Activated naive CD4-positive, alpha-beta T cell treated with anti-CD3 and anti-CD28 coated beads, Interleukin-2, amount 10 ng/mL, durations not matched to agents 7 days and 5 days (primary cell): ENCODE measurements at places on chromosomes 3 and 15.

GRCh38 chr3:171833789-171834460 is 9.2 kb upstream of the TMEM212 start:
- DNase-seq = no peak

DNA sequence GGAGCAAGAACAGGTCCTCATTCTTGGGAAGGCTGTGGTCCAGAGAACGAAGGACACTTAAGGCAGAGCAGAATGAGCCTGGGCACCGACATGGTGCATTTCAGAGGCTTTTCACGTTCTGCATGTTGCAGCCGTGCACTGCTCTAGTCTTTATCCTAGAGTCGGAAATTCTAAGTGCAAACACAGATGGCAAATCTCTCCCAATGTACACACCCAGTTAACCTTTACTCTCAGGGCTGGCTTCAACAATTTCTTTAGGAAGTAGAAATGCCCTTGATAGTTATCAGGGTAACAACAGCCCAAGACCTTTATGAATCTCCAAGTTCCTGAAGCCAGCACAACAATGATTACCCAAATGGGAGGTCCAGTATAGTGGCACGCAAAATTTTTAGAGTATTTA is 39.1 kb upstream of the LRTM1 start:
- no peak for DNase-seq

GRCh38 chr3:188667926-188668325 is 503.8 kb upstream of the TPRG1 start:
- DNase-seq = no peak

DNA sequence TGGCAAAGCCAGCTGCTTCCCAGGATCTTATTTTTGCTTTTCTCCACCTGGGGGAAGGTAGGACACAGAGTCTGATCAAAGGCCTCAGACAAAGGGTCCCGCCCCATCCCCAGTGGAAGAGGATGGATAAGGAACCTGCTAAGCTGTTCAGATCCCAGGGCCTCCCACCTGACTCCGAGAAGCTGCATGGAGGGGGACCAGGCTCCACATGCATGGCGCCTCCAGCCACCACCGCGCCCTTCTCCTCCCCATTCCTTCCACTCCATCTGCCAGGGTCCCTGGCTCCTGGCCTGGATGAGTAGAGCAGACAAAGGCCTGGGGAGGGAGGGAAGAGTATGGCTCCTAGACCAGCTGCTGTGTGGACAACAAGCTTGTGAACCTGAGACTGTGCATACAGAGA is 20.0 kb upstream of the CRABP1 start:
- no peak for DNase-seq

DNA sequence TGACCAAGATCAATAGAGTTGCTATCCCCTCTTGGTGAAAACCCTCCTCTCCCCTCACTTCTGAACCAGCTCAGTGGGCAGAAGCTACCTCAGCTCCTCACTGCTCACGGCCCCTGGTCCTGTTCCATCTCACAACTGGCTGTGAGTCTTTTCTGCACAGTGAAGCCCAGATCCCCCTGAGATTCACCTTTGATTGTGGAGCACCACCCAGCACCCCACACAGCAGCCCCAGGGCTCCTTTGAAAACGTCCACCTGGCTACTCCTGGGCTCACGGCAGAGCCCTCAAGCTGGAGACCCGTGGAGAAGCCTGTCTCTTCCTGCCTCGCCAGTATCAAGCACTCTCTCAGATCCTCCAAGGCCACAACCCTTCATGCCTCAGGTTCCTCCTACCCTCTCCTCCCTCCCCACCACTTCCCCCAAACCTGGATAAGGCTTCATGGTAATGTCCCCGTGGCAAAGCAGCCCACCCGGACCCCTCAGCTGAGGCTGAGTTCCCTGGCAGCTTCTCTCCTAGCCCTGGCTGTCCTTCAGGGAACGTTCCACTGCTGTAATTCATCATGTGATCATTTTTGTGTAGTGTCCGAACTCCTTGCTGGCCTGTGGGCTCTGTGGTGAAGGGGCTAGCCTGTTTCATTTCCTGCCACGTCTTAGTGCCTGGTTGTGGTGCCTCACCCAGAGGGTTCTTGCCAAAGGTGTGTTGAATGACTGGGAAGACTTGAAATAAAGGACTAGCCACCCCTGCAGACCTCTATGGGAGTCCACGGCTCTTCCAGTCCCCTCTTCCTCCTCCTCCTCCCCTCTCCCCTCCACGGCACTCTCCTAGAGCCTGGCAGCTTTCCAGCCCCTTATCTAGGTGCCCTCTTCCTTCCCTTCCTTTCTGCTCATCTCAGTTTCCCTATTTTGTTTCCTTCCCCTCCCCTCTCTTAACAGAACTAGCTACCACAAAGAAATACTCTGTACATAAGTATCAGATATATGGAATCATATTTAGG is 44.5 kb downstream of the KY start:
- no peak for DNase-seq
